ENCODE measurements at places on chromosomes 3 and 15.

DNA sequence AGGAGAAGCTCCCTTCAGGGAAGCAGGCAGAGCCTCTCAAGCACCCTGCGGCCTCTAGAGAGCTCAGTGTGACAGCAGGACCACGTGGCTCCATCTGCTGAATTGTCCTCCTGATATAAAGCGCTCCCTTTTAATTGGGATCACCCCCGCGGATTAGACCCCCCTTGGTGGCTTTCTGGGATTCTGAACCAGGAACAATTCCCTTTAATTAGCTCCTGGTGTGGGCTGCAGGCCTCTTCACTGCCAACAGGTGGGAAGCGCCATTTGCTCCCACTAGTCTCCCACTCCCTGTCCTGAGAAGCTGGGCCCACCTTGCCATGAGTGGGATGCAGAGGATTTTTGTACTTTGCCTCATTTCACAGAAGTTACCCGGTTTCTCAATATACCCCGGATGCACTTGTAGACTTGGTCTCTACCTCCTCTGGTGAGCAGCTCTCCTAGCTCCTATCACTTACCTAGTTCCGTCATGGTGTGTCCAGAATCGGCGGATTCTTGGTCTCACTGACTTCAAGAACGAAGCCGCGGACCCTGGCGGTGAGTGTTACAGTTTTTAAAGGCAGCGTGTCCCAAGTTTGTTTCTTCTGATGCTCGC is 592 bp downstream of the PGPEP1L start:
- no peak for DNase-seq

DNA sequence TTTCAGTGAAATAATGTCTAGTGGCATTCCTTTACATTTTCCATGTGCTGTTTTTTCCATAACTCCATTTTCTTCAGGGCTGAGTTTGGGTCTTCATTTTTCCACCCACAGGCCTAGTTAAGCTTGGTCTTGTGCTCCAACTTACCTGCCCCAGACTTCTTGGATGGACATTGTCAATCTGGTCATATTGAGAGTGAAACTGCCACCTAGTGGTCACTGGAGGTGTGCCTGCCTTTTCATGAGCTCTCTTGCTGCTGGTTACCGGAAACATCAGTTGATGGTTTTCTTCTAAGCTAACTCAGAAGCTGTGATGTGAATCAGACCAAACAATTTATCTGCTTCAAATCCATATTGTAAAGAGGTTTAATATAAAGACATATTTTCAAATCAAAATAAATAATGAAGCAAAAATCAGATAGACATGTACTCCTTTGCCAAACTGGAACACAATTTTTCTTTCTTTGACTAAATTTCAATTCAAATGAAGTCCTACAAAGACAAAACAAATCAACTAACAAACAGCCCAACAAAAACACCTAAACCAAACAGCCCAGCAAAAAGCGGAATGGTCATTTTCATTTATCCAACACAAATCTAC is 135.1 kb upstream of the RASGRP1 start:
- no peak for DNase-seq

DNA sequence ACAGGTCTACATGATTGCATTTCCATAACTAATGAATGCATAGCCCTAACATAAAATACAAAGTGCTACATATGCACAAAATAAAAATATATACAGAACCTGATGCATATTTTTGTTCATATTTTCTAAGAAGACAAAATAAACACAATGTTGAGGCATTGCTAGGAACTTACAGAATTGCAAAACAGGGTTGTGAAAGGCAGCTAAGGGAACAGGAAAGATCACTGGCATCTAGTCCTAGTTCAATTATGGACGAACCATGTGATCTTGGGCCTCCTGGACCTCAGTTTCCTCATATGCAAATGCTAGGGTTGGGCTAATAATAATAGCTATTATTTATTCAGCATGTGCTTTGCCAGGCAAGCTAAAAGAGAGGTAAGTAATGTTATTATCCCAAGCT is 15.5 kb upstream of the NCEH1 start:
- DNase-seq: no peak

GRCh38 chr3:187292181-187292580 is 644 bp upstream of the MASP1 start:
- DNase-seq: no peak

GRCh38 chr3:182913889-182914288 is 66.4 kb downstream of the DCUN1D1 start:
- DNase-seq: no peak

- DNase-seq: no peak
Observed at GRCh38 chr3:173938159-173938558, 540.6 kb downstream of the NLGN1 start.

DNA sequence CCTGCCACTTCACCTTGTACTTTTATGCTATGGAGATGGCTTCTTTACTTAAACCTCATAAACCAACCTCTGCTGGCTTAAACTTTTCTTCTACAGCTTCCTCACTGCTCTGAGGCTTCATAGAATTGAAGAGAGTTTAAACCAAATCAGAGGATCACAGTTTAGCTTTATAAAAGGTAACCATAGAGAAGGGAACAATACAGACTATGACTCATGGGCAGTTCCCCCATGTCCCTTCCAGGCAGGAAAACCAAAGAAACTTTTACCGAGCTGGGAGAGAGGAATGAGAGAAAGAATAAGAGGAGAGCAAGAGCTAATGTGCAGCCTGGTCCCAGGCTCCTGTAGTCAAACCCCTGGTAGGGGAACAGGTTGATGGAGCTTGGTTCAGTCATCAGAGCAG is 53.9 kb upstream of the NEDD4 start:
- DNase-seq: no peak

- no peak for DNase-seq
Observed at GRCh38 chr3:139646512-139646911, 31.3 kb downstream of the NMNAT3 start.

All from Right ventricle myocardium superior (tissue), 1 donor.